ENCODE measurements at places on chromosomes 6 and 20. TPM values are rescaled to one million over a fixed set of nuclear protein-coding genes. Genes with fewer than 3 reads are reported as not detected.

SCUBE3 gene
- 2.8 TPM for total RNA-seq

SAYSD1 gene
- total RNA-seq = 24.1 TPM

FOXA2 gene
- not detected for total RNA-seq

TMC2 gene
- total RNA-seq = 7.5 TPM

HTR1B gene
- total RNA-seq = 1.9 TPM

ECT2L gene
- 0.31 TPM for total RNA-seq

CD93 gene
- 10.3 TPM for total RNA-seq

C6orf141 gene
- total RNA-seq = 1.3 TPM

DSP gene
- total RNA-seq = 2.5 TPM

MUC21 gene
- not detected for total RNA-seq

OTOR gene
- 1.9 TPM for total RNA-seq

BPI gene
- not detected for total RNA-seq

FAM184A gene
- 44.8 TPM for total RNA-seq

TEAD3 gene
- 0.63 TPM for total RNA-seq

LTA gene
- total RNA-seq = not detected

OPN5 gene
- not detected for total RNA-seq

RSPO4 gene
- total RNA-seq = not detected

SIRPB2 gene
- 1.3 TPM for total RNA-seq

CCN6 gene
- total RNA-seq = not detected

CRISP2 gene
- 0.31 TPM for total RNA-seq

GNAS-AS1 gene
- 2.5 TPM for total RNA-seq

LBP gene
- not detected for total RNA-seq

GHRH gene
- not detected for total RNA-seq

C2 gene
- total RNA-seq = 3.1 TPM

SRMS gene
- not detected for total RNA-seq

POU3F2 gene
- 162 TPM for total RNA-seq
